ENCODE measurements at places on chromosomes 5 and 9.

DNA sequence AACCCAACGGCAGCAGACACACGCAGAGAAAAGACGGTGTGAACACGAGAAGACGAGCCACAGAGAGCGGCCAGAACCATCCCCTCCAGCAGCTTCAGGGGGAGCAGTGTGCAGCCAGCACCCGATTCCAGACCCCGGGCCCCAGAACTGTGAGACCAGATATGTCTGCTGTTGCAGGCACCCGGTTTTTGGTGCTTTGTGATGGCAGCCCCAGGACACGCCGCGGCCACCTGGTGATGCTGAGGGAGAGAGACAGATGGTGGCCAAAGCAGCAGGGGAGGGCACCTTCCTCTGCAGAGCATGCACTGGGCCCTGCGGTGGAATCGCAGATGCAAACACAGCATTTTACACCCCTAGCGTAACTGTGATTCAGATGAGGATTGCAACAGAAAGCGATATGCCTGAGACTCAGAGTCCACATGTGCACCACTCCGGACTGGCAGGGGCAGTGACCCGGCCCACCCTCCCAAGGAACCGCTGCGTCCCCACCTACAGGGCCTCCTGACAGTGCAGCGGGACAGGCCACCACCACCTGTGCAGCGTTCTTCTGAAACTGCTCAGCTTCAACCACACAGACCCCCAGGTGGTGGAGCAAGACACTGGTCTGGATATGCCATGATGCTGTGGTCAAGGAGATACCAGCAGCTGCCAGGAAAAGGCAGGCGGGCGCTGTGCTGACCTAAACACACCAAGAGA, 24.0 kb downstream of the ZDHHC11B start:
- no peak for DNase-seq

DNA sequence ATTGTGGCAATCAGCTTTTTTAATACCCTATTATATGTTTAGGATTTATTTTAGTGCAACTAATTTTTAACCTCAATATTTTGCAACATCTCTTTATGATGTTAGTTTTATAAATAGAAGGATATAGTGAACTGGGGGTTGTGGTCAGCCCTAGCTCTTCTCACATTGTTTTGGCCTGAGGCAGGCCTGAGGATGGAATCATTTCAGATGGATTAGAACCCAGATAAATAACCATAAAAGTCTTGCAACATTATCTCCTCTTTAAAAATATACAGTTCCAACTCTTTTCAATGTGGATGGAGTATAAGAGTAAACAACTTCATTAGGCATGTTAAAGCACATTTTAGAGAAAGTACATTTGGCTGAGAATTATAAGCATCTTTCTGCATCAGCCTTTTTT, 522.7 kb downstream of the NR2F1-AS1 start:
- no peak for DNase-seq

- DNase-seq, result no peak
Observed at GRCh38 chr9:137432687-137433348, 8.3 kb downstream of the ENTPD8 start.

- DNase-seq, result no peak
Observed at GRCh38 chr9:108468364-108468763, 387.4 kb downstream of the ACTL7B start.

DNA sequence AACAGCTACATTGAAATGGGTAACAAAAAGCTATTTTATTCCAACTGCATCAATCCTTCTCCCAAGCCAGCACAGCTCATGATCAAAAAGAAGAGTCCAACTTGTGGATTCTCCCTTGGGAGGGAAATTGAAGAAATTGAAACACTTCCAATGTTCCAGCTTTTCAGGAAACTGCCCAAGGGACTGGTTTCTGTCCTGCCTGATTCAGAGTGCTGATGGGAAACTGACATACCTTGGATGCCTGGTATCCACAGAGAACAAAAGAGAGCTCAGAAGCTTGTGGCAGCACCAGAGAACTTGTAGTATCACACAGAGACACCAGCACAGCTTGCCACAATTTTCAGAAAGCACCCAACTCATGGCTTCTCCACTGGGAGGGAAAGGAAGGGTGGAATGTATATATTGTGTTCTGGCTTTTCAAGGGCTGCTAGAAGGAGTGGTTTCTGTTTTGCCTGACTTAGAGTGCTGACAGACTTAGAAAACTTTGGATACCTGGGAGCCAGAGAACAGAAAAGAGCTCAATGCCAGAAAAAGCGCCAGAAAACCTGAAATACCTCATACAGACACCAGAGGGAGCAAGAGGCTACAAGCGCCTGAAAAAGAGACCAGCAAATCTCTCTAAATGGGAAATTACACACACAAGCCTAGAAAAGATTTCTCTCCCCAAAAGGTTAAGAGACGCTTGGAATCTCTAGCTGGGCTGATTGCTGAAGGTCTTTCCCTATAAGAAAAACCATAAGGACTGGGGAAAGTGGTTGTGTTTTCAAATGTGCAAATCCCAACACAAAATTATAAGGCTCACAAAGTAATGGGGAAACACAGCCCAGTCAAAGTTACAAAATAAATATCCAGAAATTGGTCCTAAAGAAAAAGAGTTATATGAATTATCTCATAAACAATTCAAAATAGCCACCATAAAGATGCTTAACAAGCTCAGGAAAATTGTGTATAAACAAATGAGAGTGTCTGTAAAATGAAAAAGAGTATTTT, 178.8 kb downstream of the SPOCK1 start:
- DNase-seq, result no peak

DNA sequence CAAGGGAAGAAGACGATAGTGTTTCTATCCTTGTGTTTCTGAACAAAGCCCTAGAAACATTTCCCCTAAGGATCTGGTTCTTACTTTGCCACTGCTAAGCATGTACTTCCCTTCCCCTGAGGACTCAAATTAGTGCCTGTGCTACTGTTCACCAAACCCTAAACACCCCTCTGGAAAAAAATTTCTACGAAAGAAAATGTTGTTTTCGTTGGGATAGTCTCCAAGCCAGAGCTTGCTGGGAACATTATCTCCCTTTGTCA, 294.6 kb downstream of the BNC2 start:
- no peak for DNase-seq

DNA sequence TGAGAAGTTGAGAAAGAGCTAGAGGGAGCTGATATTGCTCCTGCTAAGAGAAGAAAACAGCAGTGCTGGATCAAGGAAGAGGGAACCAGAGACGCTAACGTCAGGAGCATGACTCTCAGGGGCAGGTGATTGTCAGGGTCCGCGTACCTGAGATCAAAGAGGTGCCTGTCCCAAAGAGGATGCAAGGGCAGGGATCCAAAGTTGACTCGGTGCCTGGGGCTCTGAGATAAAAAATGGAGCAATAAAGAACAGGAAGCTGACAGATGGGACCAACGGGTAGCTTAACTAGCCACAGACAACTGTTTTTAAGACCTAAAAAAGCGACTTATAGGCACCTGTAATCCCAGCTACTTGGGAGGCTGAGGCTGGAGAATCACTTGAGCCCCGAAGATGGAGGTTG, 517.8 kb downstream of the IRX1 start:
- DNase-seq, result no peak

All from ovary (tissue), 10 donors.